ENCODE measurements at places on chromosomes 11 and 22.

- no peak for DNase-seq
Measured at GRCh38 chr11:93720522-93720921, 20.8 kb downstream of the TAF1D start.

GRCh38 chr11:78202733-78203167 lies 14.0 kb downstream of the USP35 start:
- DNase-seq: no peak

GRCh38 chr11:130439160-130439519 lies 9.3 kb upstream of the ADAMTS15 start:
- DNase-seq: no peak

DNA sequence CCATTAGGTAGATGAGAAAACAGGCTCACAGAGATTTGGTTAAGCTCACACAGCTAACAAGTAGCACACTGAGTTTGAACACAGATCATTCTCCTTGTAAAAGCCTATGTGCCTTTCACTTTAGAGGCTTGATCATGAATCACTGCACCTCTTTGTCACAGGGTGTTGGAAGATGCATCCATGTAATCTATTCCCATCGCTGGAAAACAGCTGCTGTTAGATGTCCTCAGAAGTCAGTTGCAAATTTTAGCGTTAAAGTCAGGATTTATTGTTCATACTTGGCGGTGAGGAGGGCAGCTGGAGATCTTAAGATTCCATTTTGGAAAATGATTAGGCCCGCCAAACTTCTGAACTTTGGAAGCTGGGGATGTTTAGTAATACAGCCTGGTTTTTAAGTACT lies 2.6 kb downstream of the CNTF start:
- no peak for DNase-seq

DNA sequence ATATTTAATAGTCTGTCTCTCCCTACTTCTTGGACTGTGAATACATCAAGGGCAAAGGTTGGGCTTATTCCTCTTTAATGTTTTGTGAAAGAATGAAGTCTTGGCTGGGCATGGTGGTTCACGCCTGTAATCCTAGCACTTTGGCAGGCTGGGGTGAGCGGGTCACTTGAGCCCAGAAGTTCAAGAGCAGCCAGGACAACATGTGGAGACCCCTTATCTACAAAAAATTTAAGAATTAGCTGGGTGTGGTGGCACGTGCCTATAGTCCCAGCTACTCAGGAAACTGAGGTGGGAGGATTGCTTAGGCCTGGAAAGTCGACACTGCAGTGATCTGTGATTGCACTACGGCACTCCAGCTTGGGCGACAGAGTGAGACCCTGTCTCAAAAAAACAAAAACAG lies 20.2 kb downstream of the RNF121 start:
- no peak for DNase-seq

DNA sequence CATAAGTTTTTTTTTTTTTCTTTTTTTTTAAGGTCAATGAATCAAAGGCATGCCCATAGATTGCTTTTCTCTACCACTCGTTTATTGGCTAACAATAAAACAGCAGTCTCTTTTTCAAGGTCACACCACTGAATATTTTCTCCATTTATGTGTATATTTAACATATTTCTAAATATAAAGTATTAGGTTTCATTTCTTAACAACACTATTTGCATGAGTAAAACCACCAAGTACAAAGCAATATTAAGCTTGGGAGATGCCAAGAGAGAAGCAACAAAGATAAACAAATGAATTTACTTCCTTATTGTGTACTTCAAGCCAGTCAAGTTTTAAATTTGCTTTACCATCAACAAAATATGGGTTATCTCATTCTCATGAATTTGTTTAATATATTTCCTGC lies 708.9 kb upstream of the CCDC179 start:
- DNase-seq: no peak

DNA sequence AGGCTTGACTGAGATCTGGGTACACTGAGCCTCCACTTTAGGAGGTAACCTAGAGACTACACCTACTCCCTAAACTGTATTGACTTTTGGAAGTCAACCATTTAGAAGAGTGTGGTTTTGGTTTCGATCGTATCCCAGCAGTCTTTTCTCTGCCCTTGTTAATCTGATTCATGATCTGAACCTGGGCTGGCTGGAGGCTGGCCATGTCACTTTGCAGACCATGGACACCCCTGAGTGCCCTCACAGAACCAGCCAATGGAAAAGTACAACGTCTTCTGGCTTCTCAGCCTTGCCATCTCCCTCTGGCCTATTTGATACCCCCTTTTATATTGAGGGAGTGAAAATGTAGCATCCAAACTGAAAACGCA lies 10.8 kb downstream of the EHF start:
- no peak for DNase-seq

- DNase-seq: no peak
Measured at GRCh38 chr11:57338142-57338541, at the start of gene P2RX3. Gene P2RX3 (plus strand): TSS chr11:57338352. CDS start chr11:57338551, 199 bp downstream.

DNA sequence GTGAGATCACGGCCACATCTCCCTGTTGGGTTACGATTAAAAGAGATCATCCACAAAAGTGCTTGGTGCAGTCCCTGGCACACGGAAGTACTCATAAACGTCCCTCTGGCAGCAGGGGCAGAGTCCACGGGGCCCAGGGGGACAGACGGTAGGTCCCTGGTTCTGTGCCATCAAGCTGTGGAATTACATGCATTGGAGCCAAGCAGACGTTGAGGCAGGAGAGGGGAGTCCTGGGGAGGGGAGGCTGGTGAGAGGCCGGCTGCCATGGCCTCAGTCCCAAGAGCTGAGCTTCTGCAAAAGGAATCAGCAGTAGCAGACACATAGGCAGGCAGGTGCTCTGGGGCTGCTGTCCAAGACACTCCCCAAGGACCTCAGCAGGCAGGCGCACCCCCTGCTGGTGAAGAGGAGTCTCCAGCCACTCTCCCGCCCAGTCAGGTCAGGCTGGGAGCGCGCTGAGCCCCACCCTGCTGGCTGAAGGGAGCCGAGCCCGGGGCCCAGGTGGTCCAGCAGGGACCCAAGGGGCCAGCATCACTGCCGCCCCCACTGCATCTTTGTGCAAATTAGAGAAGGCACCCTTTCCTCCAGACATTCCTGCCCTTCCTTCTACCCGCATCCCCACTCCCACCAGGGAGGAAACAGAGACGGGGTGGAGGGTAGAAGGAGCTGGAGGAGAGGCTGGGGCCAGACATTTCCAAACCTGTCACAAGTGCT lies 7.6 kb upstream of the KCTD17 start:
- no peak for DNase-seq

All from GM04504 (cell line).